ENCODE measurements at places on chromosomes 7 and 10.

- no peak for DNase-seq
These were observed 54.2 kb downstream of the DNAJC12 start for GRCh38 chr10:67783606-67784294.

GRCh38 chr7:77991656-77992055, 193.1 kb downstream of the PHTF2 start:
- DNase-seq = no peak

DNA sequence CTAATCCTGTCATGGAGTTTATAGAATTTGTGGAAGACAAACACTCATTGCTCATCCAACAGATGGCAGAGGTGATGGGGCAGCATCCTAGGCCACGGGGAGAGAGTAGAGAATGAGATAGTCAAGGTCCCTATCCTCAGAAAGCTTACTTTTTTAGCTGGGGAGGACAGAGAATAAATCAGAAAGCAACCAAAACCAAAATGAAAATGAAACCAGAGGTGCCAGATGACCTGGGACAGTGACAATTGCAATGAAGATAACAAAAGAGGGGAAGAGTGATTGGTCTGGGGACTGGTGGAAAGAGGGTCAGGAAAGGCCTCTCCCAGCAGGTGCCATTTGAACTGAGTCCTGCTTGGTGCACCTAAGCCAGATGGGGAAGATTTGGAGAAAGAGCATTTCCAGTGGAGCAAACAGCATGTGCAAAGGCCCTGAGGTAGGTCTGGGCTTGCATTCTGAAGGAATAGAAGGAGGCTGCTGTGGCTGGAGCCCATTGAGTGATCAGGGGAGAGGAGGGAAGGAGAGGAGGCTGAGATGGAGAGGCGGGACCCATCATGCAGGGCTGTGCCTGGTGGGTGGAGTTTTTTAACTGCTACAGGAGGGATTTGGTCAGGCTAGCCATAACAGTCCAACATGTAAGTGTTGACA, 164.1 kb downstream of the RPS24 start:
- no peak for DNase-seq

- no peak for DNase-seq
These were observed 332.6 kb upstream of the ZNF32 start for GRCh38 chr10:43981232-43981631.

DNA sequence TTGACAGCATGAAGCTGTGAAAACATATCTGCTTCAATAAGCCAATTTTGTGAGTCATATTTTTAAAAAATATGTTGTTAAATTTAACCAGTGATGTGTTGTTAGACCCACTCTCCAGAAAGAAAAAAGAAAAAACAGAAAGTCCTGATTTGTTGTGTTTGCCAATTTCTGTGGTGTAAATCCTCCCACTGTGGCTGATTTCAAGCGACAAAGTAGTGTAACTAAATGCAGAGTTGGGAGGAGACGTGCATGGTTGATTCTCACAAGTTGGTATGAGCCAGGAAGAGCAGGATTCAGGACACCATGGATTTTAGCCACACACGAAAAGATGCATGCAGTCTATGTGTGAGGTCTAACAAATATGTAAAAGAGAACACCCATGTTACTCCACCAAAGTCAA, 139.1 kb downstream of the CCDC3 start:
- DNase-seq = no peak

DNA sequence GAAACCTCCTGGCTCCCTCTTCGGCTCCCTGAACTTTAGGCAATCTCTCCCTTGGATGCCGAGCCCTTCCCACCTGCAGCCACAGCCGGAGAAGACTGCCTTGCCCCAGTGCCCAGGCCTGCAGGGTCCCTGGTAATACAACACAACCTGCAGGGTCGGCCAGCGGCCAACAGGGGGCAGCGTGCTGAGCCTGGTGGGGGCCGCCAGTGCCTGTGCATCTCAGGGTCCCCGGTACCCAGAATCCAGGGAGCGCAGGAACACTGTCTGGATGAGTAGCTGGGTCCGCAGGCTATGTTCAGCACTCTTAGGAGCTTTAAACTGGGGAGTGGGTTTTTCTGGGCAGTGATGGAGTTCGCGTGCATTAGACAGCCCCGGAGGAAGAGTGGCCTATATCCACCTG, 17.5 kb upstream of the C10orf71 start:
- DNase-seq = no peak

Data from stimulated activated CD8-positive, alpha-beta memory T cell treated with anti-CD3 and anti-CD28 coated beads, Interleukin-7, amount 100 ng/mL, for 1 hour (primary cell).